ENCODE measurements at places on chromosomes 3 and 15. TPM values are rescaled to one million over a fixed set of nuclear protein-coding genes. Genes with fewer than 3 reads are reported as not detected.

LTF gene
- 1.4 TPM for total RNA-seq

DNA sequence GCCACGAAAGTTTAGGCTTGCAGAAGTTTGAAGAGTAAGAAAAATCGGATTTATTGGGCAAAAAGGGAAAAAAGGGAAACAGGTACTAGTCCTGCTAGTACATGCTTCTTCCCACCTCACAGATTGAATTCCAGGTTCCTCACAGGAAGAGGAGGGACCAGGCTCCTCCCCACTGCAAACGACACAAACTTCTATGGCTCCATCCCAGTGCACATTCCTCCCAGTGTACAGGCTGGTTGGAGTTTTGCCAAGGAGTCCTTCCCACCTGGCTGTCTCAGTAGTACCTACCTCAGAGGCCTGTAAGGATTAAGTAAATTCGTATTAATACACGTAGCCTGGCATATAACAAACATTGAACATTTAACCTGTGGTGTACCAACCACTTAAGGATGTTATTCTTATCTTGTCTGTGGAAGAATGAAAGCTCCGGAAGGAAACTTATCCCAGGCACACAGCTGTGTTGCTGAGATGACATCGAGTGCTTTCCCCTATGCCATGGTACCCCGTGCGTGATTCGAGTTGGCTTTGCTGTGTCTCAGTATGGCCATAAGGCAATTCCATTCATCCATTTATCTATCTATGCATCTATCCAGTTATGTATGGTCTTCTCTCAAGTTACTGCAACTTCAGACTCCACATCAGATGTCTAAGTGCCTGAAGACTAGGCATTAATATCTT is 294.3 kb downstream of the LRTM1 start:
- no peak for DNase-seq

- DNase-seq: no peak
Measured at GRCh38 chr15:39573844-39574243, 7.0 kb upstream of the THBS1 start.

DNA sequence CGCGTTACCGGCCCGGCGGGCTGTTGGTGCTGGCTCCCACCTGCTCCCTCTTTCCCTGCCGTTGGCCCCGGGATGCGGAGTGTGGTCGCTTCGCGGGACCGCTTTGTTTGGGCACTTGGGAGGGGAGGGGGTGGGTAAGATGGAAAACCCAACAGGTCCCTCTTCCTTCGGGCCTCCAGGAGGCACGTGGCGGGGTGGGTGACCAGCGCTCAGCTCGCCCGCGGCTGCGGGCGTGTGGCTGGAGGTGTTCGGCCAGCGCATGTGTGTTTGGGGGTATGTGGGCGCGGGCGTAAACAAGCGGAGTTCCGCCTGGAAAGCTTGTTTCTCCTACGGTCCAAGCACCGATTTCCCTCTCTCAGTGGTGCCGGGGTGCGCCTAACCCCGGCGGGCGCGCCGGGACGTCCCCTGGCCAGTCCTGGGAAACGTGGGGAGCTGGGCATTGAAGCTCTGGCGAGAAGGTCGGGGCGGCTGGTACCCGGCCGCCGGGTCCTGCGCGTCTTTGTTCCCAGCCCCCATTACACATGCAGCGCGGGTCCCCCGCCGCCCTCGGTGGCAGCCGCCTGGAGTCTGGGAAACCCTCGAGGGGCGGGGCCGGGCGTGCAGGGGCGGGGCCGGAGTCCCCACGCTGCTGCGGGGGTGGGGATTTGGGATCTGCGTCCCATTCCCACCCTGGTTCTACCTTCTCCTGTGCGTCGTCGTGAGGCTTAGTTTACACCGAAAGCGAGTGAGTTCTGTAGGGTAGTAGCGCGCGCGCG is 1.4 kb downstream of the ACVR2B start:
- peak; percentile 89 for DNase-seq

- no peak for DNase-seq
Measured at GRCh38 chr3:105559856-105560255, 193.1 kb downstream of the ALCAM start.
